ENCODE measurements at places on chromosomes 6 and 20.

DNA sequence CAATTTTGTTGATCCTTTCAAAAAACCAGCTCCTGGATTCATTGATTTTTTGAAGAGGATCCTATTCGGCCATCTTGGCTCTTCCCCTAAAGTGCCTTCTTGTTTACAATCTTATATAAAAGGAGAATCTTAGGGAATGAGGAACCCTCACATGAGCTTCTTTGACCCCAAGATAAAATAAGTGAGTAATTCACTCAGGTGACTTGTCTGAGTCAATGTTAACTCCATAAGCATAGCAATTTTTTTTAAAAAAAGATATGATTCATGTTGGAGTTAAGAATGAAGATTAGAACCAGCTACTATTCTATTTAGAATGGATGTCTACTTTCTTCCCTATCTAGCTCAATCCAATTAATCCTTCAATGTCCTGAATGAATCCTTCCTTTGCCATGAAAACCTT, 21.0 kb downstream of the WASF1 start:
- no peak for DNase-seq

DNA sequence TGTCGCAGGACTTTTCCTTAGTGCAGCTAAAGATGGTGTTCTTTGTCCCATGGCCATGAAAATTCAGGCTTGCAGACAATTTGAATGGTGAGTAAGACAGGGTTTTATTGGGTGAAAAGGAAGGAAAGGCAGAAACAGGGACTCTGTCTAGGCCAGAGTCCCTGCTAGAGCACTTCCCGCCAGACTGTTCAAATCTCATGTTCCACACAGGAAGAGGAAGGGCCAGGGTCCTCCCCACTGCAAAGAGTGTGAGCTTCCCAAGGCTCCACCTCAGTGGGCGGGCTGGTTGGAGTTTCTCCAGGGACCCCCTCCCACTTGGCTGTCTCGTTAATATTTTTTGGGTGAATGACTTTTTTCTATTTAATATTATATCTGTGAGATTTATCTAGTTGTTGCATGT, 29.0 kb downstream of the COL19A1 start:
- DNase-seq, result no peak

- peak; percentile 64 for DNase-seq
Observed at GRCh38 chr20:21102603-21103311, 3.4 kb downstream of the LINC00237 start.

DNA sequence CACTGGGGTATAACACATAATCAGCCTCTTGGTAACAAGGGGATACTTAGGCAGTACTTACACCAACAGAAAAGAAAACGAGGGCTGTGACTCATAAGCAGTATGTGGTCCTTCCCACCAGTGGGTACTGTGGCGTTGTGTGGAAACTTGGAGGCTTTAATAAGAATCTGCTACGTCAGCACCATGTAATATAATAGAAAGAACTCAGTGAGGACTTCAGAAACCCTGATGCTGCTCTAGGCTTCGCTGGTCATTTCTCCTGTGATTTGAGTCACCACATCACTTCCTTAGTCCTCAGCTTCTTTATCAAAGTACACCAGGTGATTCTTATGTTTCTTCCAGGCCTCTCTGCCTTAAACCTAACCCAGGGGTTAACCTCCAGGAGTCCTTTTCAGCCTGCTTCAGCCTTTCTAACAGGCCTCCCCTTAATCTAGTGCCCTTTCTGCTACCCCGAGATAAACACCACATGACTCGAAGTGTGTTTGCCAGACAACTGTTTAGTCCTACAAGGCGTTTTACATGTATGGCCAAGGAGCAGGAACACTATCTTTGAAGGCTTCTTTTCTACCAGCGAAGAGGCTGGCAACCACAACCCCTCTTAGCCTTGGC, 68.5 kb downstream of the FYN start:
- no peak for DNase-seq

- no peak for DNase-seq
Observed at GRCh38 chr6:148358196-148358785, 15.7 kb downstream of the SASH1 start.

GRCh38 chr6:40960742-40961430, 78.1 kb downstream of the UNC5CL start:
- no peak for DNase-seq

GRCh38 chr6:84976526-84977362, 212.3 kb upstream of the TBX18 start:
- DNase-seq, result no peak

DNA sequence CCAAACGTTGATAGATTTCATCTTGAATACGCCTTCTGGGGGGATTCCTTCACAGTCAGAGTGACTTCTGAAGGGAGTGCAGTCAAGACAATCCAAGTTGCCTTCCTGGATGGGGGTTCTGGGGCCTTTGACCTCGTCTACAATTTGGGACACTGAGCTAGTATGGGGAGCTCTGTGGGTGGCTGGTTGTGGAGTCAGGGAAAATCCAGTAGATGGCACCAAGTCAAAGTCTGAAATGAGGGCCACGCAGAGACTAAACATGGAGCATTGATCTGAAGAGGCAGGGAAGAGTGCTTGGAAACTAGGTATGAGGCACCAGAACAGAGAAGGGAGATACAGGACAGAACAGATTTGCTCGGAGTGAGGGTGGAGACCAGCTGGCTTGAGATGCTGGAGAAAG, 43.6 kb upstream of the CCN6 start:
- DNase-seq, result no peak

- DNase-seq, result peak; percentile 79
Observed at GRCh38 chr6:79813854-79814709, 133.3 kb downstream of the ELOVL4 start.

DNA sequence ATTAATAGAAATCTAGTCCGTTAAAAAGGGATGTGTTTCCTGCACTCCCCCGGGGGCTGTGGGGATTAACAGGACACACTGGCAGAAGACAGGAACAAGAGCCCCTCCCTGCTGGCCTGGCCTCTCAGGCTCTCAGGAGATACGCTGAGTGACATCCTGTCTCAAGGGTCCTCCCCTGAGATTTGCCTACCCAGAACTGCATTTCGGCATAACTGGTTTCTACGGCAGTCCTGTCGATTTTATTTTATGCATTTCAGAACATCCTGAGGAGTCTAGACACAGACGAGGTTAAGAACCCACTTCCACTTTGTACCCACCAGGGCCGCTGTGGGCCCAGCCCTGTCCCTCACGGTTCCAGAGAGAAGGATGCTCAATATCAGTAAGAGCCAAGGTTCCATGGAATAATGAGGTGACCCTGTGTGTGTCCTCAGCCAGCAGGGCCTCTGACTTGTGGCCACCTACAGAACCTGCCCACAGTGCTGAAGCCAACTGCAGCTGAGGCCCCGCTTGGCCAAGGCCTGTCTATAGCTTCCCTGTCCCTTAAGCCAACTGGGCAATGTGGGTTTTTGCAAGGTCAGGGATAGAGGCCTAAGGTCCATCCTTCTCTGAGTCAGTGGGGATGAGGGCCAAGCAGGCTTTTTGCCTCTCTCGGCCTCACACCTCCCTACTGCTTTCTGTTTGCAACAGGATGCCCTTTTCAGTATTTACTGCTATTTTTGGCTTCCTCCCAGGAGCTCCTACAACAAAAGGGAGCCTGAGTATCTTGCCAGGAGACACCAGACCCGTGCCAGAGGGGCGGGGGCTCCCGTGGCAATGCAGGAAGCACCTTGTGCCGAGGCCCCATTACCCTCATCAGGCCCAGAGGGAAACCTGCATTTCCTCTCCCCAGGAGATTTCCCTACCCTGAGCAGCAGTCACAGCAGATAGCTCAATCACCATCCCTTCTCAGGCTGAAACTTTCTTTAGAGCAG, 14.7 kb downstream of the UQCC2 start:
- DNase-seq, result no peak

- no peak for DNase-seq
Observed at GRCh38 chr6:63844287-63844686, 208.7 kb downstream of the PHF3 start.

DNA sequence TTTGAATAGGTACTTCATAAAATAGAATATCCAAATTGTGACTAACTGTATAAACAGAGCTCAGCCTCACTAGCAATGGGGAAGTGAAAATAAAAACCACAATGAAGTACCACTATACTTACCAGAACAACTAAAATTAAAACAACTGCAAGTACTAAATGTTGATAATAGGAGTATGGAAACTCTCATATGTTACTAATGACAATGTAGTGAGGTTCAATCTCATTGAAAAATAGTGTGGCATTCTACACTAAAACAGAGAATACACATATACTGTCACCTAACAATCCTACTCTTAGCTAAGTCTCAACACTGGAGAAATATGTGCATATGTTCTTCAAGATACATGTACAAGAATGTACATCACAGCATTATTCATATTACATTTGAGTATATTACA, 132.0 kb upstream of the CARMIL1 start:
- DNase-seq, result no peak

DNA sequence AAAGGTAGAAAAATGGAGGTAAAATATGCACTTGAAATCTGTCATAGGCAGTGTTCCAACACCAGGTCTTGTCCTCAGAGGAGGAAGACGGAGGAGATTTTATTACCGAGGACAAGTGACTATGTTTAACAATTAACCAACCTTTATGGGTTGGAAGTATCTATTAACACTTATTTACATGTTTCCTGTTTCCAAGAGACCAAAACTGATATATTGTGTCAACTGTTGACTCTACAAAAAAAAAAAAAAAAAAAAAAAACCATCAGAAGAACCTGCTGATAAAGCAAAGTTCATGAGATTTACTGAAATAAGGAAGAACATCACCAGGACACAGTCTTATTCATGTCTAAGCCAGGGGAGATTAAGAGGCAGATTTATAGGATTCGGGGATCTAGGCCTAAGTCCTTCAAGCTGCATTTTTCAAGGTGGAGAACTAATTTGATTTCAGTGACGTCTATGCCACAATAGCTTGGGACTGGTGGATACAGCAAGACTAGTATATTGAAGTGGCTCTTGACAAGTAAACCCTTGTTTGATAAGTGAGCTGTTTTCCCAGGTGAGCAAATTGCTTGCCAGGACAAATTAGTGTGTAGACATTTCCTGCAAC, 126.6 kb upstream of the NAA20 start:
- no peak for DNase-seq

GRCh38 chr6:4964675-4965561, 38.9 kb downstream of the RPP40 start:
- no peak for DNase-seq

- DNase-seq, result peak; percentile 70
Observed at GRCh38 chr6:158231551-158232315, 63.6 kb downstream of the GTF2H5 start.

- no peak for DNase-seq
Observed at GRCh38 chr20:23071996-23072395, 14.1 kb downstream of the CD93 start.

GRCh38 chr6:160343144-160343543, 5.0 kb upstream of the SLC22A3 start:
- no peak for DNase-seq

GRCh38 chr20:57475388-57476083, 49.4 kb downstream of the CTCFL start:
- DNase-seq, result no peak

DNA sequence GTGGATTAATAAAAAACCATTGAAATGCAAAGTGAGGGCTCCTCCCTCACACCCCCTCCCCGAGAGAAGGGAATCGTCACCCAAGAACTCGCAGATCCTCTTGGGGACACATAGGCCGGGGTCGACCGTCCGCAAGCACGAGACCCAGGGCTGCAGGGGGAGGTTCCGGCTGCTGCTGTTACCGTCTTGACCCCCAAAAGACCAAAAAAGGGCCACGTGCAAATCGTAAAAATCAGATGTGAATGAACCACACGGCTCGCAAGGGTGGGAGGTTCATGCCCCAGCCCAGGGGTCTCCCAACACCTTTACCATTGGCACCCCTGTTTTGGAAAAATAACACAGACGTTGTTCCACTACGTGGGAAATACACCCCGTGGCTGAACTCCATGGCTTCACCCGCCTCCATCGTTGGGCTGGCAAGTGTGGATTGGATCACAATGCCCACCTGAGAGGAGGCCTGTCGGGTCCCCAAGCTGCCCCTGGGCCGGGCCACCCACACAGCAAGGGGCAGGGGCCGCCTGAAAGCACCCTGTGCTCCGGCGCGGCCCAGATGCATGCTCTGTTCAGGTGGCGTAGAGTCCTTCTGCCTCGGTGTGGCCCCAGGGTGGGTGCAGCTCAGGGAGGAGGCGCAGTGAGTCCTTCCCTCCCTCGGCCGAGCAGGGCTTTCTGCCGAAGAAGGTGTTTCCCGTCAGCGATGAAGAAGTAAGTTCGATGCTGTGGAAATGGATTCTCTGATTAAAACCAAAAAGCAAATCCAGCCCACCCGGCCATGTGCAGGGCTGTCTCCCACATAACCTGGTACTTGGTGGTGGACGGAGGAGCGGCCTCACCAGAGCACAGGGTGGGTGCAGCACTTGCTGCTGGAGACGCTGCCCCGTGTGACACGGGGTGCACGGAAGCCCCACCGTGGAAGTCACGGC, 85.0 kb downstream of the YTHDF1 start:
- DNase-seq, result no peak

GRCh38 chr20:31901615-31902014, 31.2 kb downstream of the TTLL9 start:
- no peak for DNase-seq

DNA sequence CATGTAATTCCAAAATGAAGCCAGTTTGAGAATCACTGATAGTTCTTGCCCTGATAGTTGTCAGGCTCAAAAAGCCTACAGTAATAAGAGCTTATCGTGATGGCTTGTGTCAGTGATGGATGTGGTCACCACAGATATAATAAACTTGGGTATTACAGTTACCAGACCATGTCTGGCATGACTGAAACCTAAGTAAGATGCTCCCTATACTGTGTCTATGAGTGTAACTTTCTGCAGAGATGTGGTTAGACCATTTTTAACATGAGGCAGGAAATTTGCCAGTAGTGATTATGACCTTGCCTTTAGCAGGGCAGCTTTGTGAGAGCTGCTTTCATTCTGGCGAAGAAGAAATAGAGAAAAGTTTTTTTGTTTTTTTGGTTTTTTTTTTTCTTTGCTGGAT, 90.2 kb downstream of the ANKS1A start:
- DNase-seq, result no peak

- DNase-seq, result no peak
Observed at GRCh38 chr6:13278164-13278563, 50.2 kb downstream of the TBC1D7 start.
